Activated CD8-positive, alpha-beta memory T cell treated with anti-CD3 and anti-CD28 coated beads for 4 hours (primary cell): ENCODE measurements at places on chromosomes 3 and 15.

GRCh38 chr3:62164196-62164595, 209.2 kb downstream of the FEZF2 start:
- DNase-seq: no peak

- DNase-seq: no peak
Measured at GRCh38 chr3:137020315-137020714, 62.5 kb downstream of the IL20RB start.

- DNase-seq: no peak
Measured at GRCh38 chr3:7439101-7439680, 578.3 kb downstream of the GRM7 start.

DNA sequence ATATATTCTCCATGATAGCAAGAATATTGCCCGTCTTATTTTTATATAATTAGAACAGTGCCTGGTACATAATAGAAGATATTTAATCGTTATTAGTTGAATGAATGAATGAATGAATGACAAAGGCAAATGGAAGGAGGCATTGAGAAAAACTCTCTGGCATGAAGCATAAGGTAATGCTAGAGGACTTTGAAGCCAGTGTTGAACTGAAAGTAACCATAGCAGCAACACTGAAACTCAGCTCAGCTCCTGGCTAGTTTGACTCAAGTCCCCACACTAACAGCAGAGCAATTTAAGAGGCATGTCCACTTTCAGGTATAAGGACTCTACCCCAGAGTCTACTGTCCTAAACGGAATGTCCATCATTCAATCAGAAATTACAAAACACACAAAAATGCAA, 227.0 kb downstream of the CPNE4 start:
- DNase-seq: no peak

GRCh38 chr15:83422081-83422480, 25.1 kb upstream of the SH3GL3 start:
- DNase-seq: no peak
